ENCODE measurements at places on chromosomes 2 and 18.

GRCh38 chr2:219486380-219486959 lies 12.2 kb upstream of the GMPPA start:
- DNase-seq, result no peak

DNA sequence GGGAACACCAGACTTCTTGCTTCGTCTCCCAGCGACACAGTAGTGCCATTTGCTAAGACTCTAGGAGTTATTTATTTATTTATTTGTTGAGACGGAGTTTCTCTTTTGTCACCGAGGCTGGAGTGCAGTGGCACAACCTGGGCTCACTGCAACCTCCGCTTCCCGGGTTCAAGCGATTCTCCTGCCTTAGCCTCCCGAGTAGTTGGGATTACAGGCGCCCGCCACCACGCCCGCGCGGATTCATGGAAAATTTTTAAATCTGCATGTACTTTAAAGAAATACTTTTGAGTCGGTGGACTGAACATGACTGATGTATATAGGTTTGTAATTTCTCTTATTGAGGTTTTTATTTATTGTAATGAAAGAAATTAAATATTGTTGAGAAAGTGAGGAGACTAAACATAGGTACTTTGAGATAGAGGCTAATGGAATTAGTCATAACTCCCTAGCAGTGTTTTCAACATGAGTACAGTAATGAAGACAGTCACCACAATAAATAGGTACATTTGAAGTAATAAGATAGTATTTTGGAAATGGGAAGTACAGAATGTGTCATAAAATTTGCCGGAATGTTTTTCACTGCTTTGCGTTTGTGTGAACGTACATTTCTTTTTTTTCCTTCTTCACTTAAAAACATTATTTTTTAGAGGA lies 983 bp downstream of the MTX2 start:
- DNase-seq, result no peak

GRCh38 chr2:102765061-102765460 lies 3.2 kb downstream of the TMEM182 start:
- DNase-seq, result no peak

GRCh38 chr2:26492749-26493515 lies 15.0 kb upstream of the OTOF start:
- no peak for DNase-seq

GRCh38 chr2:72155737-72156136 lies 8.1 kb upstream of the CYP26B1 start:
- no peak for DNase-seq

Data from CD4-positive, alpha-beta T cell treated with Interleukin-6 at 100 ng/mL for 8 hours (primary cell).